Activated T-helper 17 cell treated with anti-CD3 and anti-CD28 coated beads, Interleukin-2, amount 50 U/mL, for 72 hours (primary cell): ENCODE measurements at places on chromosomes 11 and 22. TPM values are rescaled to one million over a fixed set of nuclear protein-coding genes. Genes with fewer than 3 reads are reported as not detected.
A peak's percentile ranks its signal among the peaks of the same experiment; 100 is the strongest.

GRCh38 chr22:37410174-37411055 lies 16.9 kb downstream of the ELFN2 start:
- ATAC-seq, result no peak

- ATAC-seq, result peak; percentile 86
Measured at GRCh38 chr11:63567044-63567840, 4.1 kb upstream of the PLAAT2 start.

GRCh38 chr11:70378506-70379134 lies 19.7 kb upstream of the CTTN start:
- ATAC-seq, result peak; percentile 29

- no peak for ATAC-seq
Measured at GRCh38 chr11:74696939-74697675, 34.1 kb downstream of the CHRDL2 start.

The DDI1 gene
- not detected for total RNA-seq

The PAMR1 gene
- total RNA-seq, result not detected

The MS4A14 gene
- not detected for total RNA-seq
